AG20443 (cell line): ENCODE measurements at places on chromosomes 3 and 15.

DNA sequence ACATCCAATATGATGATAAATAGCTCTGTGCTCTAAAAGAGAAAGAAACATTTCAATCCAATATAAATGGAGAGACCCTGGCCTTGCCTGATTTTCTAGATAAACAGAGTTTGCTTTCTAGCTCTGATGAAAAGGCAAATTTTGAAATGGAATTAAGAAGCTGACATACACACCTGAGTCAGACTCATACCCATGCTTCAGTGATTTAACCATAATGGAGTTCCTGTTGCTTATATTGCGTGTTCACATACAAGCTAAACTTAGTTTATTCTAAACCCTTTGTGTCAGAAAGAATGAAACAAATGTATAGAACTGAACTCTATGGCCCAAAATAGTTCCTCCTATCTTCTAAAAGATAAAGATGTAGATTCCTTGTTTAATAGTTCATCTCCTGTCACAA, 760.8 kb upstream of the ARPP21 start:
- no peak for DNase-seq

DNA sequence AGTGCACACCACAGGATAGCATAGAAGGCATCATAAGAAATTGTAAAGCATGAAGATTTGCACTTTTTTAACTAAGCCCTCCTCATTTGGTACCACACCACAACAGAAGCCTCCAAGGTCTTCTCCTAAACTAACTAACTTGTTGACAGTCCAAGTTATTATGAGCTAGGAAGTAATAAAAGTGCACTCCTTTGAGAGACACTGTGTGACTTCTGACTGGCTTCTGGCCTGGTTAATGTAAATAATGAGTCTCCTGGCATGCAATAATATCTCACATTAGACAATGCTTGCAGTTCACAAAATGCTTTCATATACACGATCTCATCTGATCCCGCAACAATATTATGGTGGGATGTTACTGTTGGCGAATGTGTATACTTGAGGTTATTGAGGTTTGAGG, 103.9 kb upstream of the SLC24A5 start:
- no peak for DNase-seq

DNA sequence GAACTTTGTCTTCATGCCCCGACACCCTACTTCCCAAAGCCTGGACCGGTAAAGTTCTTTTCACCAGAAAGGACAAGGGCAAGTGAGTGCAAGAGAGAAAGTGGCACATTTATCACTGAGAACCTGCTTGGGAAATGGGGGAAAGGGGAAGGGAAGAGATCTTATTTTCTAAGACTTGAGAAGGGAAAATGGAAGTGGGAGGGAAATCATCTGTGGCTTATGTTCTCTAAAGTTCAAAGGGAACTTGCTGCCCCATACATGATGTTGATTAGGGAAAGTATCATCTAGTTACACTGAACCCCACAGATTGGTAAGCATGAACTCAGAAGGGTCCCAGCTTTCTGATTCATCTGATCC, 199.5 kb upstream of the LPP start:
- DNase-seq, result no peak

- no peak for DNase-seq
These were observed 243.9 kb upstream of the AGTR1 start for GRCh38 chr3:148453781-148454191.

DNA sequence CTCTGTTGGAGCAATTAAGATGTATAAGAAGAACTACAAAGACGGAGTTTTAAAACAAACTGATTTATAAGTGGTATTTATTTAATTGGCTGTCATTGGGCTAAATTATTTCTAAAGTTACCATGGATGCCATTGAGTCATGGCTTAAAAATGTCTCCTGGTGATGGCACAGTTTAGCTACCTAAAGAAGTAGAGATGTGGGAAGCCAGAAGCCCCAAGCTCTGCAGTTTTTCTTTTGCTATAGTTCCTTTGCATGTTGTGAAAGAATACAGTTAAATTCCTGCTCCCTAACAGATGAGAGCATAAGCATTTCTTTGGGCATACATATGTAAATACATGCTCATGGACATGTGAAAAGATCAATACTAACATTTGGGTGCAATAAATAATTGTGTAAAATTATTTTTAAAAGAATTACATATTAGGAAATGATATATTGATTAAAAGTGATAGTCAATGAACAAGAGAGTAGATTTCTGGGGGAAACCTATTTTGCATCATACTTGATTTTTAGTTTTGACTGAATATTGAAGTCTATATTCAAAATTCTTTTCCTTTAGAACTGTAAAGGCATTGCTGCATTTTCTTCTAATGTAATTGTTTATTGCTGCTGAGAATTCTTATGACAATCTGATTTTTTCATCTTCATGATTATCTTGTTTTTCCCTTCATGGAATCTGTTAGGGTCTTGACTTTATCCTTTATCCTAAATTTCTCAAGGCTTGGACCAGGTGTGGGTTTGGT, 2.1 kb downstream of the OPA1 start:
- DNase-seq, result peak; percentile 8

GRCh38 chr3:131018970-131019369, 7.7 kb downstream of the ASTE1 start:
- no peak for DNase-seq

DNA sequence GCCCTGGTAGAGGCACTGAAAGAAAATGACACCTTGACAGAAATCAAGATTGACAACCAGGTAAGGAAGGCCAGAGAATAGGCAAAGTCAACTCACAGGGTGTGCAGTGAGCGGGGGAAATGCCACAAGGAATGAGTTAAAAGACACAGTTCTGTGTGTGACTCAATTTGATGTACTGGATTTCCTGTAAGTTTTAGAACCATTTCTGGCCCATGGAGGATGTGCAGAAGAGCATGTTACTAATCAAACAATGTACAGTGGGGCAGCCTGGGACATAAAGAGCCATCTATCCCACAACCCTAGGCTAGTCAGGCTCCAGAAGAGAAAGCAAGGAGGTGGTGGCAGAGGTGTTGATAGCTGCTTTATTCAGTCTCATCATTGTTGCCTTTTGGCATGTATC, 31.2 kb upstream of the TMOD3 start:
- no peak for DNase-seq

DNA sequence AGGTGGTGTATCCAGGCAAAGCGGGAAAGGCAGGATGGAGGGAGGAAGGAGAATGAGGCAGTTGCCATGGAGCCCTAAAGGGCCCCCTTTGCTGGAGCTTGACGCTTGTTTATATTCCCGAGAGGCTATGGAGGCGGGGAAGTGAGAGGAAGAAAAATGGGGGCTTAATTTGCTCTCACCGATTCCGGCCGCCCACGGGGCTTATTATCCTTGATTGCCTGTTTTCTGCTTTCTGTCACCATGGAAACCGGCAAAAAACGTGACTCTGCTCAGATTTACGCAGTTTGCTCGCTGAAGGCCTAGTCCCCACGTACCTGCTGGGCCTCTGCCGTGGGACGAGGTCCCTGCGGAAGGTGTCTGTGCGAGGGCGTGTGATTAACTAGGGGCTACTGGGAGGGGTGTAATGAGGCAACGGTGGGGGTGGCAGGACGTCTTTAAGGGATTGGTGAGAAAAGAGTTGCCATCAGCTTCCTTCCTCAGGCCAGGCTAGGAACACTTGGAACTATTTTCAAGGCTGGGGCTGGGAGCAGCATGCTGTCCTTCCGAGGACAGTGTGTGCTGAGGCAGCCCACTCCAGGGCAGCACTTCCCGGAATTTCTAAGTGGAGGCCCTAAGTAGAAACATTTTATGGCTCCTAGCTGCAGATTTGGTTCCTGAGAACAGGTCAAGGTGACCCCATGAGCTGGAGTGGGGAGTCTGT, 110.8 kb upstream of the NDN start:
- no peak for DNase-seq

GRCh38 chr3:11447584-11448200, 175.5 kb downstream of the ATG7 start:
- no peak for DNase-seq

DNA sequence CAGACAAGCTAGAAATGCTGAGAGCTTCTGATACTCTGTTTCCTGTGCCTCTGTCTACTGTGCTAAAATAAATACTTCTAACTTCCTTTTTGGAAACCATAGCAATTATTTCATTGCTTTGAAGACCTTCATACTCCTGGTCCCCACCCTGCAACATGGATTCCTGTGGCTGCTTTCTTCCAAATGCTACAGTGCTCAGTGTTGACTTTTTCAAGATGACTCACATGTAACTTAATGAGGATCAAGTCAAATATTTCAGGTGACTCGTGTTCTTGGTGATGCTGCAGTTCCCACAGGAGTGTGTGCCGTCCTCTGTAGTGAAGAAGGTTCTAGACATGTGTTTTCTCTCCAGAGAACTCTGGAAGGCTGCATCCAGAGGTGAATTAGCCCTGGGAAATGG, 288.6 kb downstream of the CLSTN2 start:
- no peak for DNase-seq

DNA sequence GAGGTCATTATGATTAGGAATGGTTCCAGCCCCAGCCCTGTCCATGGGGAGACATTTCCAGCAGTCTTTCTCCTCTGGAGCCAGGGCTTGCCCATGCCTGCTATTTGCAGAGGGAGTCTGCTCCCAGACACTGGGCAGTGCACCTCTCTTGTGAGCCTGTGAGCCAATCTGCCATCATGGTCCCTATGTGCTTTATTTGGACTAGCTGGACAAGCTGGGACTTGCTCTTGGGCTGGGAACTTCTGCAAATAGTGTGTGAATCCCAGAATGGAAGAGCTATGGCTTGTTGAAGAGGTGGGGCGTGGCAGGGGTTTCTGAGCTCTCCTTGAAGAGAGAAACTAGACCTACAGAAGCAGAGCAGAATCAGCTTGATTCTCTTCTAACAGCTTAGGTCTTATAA, 53.7 kb upstream of the KY start:
- no peak for DNase-seq
